Aorta (tissue), 5 donors: ENCODE measurements at places on chromosomes 4 and X.

GRCh38 chr4:14193601-14194000 is 566.1 kb upstream of the BOD1L1 start:
- DNase-seq = no peak

GRCh38 chrX:95056901-95057300 is 1382.9 kb downstream of the FAM133A start:
- no peak for DNase-seq

- DNase-seq = no peak
Measured at GRCh38 chrX:156000361-156000926, 2.9 kb downstream of the IL9R start.

DNA sequence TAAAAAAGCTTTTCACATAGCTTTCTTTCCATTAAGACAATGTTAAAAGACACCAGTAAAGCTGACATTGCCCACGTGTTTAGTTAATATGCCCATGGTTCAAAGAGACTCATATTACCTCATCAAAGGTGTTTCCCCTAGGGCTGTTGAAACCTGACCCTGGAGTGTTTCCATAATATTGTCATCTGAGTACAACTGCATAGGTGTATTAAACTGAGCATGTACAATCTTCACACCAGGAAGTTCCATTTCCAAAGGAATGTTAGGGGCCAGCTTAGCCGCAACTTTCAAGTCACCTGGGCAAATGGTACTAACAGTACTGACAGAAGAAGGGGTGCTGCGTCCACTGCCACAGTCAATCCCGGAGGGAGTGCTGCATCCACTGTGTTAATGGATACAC is 27.1 kb downstream of the PDLIM3 start:
- no peak for DNase-seq
